ENCODE measurements at places on chromosomes 4 and X. TPM values are rescaled to one million over a fixed set of nuclear protein-coding genes. Genes with fewer than 3 reads are reported as not detected.

The MAGEA6 gene
- polyA plus RNA-seq = not detected

The FMR1NB gene
- polyA plus RNA-seq = not detected

The GRID2 gene
- polyA plus RNA-seq = not detected

The PNCK gene
- polyA plus RNA-seq = 0.67 TPM

The DOK7 gene
- 0.53 TPM for polyA plus RNA-seq

DNA sequence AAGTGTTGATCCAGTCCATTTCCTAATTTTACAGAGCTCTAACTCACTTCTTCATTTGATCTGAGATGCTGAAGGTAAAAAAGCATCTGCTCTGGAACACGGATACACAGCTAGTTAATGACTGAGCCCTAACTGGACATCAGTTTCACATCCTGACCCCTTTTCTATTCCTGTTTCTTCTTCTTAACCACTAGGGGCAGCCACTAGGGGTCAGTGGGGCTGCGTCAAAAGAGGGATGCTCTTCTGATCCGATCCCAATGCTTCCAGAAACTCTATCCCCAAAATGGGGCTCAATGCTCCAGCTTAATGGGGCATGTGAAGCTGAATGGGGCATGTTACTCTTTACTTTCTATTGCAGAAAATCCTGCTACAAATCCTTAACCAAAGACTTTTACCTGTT is 33.4 kb upstream of the PHKA2 start:
- DNase-seq = no peak

- DNase-seq = no peak
Observed at GRCh38 chr4:1996866-1997611, 11.7 kb downstream of the NELFA start.

DNA sequence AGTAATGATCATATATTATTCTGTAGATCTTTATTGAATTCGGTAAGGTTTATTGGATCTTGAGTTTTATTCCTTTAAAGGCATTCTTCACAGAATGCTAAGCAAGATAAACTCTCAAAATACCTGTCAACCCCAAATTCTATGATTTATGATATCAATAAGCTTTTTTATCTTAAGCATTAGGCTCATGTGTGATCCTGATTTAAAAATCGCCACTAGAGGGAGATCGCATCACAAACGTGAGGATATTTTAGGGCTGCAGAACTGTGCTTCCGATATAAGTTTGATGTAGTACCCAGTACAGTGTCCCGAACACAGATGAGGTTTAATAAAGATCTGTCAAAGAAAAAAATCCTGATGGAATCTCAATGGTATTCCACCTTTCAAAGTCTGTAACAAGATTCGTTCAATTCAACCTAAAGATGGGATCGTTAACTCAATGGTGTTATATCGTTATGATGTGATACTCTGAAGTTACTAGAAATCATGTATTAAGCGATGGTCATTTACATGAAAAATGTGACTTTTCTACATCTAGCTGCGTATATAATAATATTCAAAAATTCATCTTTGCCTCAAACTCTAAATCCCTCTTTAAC is 169.0 kb downstream of the CORIN start:
- peak; percentile 87 for DNase-seq

DNA sequence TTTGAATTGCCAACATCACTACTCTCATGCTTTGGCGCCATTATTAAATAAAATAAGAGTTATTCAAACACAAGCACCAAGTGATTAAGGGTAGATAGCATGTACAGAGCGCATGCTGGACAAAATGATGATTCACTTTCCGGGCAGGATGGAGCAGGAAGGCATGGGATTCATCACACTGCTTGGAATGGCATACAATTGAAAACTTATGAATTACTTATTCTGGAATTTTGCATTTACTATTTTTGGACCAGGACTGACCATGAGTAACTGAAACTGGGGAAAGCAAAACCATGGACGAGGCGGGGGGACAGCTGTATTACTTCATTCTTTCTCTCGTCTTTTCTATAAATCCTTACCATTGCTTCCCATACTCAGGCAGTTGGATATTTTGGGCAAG is 28.5 kb upstream of the FGF5 start:
- no peak for DNase-seq

- DNase-seq = no peak
Observed at GRCh38 chr4:151859641-151860040, 98.8 kb upstream of the GATB start.

DNA sequence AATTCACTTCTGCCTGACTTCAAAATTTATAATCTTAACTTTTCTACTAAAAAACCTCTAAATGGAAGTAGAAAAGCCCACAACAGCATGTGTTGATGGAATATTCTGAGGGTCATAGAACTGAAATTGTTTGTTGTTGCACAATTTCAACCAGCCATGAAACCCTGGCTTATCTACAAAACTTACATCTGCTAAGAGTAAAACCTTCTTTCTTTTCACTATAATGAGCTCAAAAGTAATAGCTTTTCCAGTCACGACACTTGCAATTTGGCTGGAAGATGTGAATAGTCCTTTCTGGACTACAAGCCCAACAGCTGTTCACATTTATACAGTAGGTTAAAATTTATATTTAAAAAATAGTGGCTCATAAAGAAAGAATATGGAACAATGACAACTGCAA is 250.0 kb downstream of the GPAT3 start:
- no peak for DNase-seq

DNA sequence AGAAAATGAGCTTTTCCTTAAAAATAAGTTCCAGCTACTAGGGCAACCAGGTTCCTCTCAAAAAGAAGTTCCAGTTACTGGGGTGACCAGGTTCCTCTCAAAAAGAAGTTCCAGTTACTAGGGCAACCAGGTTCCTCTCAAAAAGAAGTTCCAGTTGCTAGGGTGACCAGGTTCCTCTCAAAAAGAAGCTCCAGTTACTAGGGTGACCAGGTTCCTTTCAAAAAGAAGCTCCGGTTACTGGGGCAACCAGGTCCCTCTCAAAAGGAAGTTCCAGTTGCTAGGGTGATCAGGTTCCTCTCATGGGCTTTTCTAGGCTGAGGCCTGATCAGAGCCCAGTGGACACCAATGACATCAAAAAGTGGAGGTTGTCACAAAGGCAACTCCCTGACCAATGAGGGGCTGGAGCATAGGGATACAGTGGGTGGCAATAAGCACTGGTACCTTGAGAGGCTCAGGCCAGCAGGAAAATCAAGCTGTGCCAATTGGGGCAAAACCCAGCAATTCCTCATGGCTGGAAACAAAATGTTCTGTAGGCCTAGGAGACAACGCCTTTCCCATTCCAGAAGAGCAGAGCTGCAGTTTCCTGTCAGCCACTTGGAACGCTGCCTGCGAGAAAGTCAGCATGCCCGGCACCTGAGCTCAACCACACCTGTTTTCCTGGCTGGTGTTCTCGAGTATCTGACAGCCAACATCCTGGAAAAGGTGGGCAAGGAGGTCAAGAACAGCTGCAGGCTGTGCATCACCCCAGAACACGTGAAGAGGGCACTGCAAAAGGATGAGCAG is 12.3 kb upstream of the SYTL5 start:
- peak; percentile 20 for DNase-seq

GRCh38 chrX:51459125-51459524 is 37.3 kb downstream of the NUDT11 start:
- DNase-seq = no peak

DNA sequence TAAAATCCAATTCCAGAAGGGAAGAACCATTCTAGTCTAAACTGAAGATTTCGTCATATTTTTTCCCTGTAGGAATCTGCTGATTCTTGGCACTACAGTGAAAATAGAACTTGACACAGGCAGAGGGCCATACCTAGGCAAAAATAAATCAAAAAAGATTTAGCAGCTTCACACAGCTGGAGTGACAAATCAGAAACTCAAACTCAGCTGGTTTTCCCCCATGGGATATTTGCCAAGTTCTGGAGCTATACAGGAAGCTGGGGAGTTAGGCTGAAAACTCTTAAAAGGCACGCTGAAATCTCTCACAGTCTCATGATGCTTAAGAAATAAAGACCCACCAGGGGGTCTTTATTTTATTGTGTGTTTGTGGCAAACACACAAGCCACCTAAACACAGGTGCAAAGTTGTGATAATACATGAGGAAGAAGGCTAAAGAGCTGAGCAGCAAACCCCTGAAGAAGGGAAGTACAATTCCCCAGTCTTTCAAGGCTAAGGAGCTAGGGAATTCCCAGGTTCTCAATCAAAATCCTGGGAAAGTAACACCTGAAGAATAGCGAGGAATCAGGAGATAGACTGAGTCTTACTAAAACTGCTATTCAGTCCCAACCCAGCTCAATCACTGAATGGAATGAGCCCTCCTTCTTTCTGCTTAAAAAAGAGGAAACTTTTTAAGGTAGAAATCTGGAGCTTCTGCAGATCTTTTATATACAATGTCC is 32.1 kb upstream of the BEND2 start:
- peak; percentile 22 for DNase-seq

DNA sequence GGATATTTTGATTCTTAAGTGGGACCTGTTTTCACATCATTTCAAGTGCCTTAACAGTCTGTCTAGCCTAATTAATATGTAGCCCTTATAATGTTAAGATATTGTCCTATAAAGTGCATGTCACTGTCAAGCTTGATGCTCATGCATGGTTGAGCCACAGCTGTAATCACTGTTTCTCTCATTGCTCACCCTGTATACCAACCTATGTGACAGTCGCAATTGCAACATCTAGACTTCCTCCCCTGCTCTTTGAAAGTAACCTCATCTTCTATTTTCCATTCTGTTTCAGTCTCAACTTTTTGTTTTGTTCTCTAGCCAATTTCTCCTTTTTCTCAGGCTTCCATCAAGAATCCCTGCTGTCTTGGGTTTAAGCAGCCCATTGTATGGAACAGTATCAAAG is 24.4 kb upstream of the MSL3 start:
- DNase-seq = no peak

- peak; percentile 55 for DNase-seq
Observed at GRCh38 chrX:31464306-31464915, 392.6 kb upstream of the FTHL17 start.

DNA sequence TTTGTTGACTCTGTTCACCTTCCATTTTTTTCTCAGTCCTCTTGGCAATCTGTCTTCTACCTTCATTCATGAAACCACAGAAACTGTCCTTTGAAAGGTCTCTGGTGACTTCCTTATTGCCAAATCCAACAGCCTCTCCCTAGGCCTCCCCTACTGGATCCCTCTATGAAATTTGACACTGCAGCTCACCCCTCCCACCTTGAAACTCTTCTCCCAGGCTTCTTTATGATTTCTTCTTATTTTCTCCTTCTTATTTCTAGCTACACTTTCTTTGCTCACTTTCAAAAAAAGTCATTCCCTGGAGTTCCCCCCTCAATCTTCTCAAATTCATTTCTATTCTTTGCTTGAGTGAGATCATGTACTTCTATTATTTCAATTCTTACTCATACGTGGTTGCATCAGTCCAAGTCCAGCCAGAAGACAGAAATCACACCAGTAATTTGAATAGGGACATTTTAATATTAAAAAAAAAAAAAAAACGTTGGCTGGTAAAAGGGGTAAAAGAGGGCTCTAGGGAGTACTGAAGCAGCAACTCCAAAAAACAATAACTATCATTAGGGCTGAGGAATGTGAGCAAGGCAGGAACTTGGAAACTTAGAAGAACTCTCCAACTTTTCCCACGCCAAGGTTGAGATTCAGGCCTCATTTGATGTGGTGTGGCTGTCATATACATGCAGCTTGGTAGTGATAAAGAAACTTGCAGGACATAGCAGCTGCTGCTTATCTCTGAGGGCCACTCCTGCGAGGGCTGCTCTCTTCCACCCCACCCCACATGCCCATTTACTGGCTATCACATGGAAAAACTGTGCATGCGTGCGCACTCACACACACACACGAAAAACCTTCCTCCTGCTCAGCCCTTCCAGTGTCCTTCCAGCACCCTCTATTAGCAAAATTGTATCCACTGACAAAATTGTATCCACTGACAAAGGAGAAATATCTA is 169.8 kb upstream of the GALNT7 start:
- no peak for DNase-seq

DNA sequence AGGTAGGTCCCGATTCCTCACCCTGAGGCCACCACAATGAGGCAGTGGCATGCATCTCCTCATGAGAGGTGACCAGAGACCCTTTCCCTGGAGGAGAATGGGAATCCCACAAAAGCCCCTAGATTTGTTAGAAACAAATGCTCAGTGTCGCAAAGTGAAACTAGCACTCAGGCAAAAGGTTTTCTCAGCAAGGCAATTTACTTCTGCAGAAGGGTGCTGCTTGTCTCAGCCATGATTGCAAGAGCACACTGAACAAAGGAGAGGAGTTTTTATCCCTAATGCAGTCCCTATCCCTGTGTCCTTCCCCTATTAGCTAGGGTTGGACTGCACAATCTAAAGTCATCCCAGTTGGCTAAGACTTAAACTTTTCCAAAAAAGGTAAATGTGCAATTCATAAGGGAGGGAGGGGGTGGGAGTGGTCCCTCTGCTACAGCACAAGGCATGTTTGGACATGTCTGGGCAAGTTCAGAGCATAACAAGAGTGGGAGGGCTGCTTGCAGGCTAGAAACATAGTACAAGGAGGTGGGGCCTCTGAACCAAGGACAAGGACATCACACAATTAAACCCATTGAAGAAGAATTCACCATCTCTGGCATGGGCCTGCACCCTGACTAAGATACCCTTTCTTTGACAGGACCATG is 185.3 kb downstream of the CCNG2 start:
- no peak for DNase-seq

- DNase-seq = no peak
Observed at GRCh38 chr4:26727844-26728243, 132.8 kb upstream of the STIM2 start.

DNA sequence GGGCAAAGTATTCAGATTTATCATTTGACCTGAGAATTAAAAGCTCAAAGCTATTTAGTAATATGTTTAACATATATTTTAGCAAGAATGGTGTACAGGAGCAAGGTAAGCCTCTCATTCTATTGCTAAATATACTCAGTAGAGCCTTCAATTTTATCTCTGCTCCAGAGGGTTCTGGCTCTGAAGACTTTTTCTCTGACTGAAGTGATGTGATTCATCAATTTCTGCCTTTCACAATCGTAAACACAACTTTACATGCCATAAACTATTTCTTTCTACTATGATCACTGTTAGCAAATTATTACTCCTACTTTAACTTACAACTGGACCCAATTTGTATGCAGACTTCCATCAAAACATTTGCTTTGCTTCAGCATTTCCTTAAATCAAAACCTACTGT is 315.0 kb upstream of the NDST4 start:
- DNase-seq = no peak

DNA sequence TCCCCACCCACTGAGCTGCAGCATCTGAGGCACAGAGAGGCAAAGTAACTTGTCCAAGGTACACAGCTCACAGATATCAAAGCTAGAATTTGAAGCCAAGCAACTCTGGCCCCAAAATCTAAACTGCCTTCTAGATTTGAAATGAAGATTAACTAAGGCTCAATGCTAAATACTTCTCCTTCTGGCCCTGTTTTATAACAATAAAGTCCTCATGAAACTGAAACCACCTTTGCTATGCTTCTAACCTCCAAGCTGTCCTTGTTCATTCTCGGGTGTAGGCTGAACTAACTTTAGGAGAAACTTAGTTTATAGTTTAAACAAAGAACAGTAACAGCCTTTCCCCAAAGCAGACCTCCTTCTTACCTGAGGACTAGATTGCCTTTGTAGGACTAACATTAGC is 93.6 kb downstream of the DCTD start:
- DNase-seq = no peak
